ENCODE measurements at places on chromosomes 1 and 21.

DNA sequence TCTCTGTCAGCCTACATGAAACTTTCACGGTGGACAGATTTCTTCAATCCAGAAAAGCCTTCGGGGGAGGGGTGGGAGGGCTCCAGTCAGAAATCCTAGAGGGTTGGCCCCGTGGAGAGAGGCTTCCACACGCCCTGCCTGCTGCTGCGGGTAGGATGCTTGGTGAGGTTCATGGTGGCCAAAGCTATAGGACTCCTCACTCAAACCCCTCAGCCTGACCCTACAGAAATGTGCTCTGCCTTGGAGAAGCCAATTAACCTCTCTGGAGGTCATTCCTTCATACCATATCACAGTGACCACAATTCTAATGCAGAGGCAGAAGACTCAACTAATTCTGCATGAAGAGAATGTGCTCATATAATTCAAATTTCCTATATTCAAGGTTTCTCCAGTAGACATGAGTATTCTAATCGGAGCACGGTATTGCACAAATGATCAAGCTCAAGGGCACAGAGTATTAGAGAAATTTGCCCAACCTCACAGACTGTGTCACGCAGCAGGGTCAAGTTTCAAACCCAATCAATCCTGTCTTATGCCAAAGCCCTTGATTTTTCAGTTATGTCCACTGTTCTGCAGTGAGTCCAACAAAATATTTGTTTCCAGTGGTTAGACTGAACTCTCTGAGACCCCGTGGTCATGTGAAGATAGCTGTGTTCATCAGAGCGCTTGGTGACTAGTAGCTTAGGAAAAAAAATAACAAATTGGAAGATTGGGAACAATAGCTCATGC lies 104.8 kb downstream of the TOMM20 start:
- DNase-seq: no peak

- DNase-seq: peak; percentile 30
These were observed 294.1 kb upstream of the SGIP1 start for GRCh38 chr1:66239834-66240233.

DNA sequence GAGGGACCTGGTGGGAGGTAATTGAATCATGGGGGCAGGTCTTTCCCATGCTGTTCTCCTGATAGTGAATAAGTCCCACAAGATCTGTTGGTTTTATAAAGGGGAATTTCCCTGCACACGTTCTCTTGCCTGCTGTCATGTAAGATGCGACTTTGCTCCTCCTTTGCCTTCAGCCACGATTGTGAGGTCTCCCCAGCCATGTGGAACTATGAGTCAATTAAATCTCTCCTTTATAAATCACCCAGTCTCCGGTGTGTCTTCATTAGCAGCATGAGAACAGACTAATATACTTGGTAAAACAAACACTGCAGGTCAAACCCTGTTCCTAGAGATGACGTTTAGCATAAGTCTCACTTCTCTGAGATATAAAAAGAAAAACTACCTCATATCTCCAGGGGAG lies 148.3 kb downstream of the MATN1 start:
- no peak for DNase-seq

GRCh38 chr1:232589111-232589811 lies 40.7 kb downstream of the SIPA1L2 start:
- no peak for DNase-seq

DNA sequence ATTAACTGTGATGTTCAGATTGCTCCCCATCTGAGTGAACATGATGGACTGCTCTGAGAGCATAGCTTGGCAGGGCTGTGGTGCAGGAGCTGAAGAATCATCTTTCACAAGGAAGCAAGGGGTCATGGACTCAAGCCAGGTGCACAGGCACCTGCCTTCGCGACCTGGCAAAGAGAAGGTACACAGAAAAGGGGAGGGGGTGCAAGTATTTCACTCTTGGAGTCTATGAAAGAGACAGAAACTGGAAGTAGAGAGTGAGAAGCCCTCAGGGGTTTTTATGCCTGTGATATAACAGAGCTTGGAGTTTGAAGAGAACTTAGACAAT lies 232.6 kb upstream of the PLXNA2 start:
- no peak for DNase-seq

DNA sequence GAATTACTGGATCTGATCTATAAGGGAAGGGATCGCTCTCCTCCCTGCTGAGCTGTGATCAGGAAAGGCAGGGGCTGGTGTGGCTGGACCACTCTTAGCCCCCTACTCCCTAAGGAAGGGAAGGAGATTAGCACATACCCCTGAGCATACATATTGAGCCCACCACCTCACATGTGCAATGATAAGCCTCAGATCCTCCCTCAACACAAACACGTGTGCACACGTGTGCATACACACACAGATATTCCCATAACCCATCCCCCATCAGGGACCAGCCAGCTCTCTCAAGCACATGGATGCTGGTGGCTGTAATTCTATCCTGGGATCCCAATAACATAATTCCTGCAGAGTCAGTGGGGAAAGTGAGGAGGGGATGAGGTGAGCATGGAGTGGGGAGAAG lies 21.2 kb downstream of the SYT2 start:
- DNase-seq: no peak

DNA sequence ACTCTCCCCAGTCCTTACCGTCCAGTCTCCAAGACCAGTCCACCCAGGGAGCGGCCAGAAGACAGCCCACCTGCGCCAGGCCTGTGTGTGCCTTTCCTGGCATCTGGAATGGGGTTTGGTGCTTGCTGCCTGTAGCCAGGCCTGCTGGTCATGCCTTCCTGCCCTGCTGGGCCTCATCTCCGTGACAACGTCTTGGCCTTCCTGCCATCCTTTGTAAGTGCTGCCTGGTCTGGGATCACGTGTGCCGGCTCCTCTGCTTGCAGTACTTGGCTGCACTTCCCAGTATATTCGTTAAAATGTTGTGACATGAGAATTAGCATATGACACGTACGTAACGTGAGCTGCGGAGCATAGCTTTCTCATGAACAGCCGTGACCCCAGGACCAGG lies 145.3 kb upstream of the COL6A1 start:
- DNase-seq: no peak
